ENCODE measurements at places on chromosomes 1 and 21.

DNA sequence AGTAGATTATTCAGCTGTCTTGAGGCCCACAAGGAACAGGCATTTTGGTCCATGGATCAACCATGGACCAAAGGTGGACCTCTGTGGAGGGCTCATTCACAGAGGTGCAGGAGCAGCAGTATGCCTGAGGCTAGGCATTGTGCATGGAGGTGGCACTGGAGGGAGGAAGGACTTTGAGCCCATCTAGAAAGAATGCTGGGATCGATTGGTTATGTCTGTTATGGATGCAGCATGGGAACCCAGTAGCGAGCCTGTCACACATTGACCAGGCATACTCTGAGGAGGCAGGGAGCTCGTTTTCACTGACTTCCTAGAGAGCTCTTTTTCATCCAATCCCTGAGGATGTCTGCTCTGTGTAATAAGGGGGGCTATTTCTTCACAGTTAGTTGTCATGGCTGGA, 75.5 kb downstream of the KCNN3 start:
- DNase-seq = no peak

DNA sequence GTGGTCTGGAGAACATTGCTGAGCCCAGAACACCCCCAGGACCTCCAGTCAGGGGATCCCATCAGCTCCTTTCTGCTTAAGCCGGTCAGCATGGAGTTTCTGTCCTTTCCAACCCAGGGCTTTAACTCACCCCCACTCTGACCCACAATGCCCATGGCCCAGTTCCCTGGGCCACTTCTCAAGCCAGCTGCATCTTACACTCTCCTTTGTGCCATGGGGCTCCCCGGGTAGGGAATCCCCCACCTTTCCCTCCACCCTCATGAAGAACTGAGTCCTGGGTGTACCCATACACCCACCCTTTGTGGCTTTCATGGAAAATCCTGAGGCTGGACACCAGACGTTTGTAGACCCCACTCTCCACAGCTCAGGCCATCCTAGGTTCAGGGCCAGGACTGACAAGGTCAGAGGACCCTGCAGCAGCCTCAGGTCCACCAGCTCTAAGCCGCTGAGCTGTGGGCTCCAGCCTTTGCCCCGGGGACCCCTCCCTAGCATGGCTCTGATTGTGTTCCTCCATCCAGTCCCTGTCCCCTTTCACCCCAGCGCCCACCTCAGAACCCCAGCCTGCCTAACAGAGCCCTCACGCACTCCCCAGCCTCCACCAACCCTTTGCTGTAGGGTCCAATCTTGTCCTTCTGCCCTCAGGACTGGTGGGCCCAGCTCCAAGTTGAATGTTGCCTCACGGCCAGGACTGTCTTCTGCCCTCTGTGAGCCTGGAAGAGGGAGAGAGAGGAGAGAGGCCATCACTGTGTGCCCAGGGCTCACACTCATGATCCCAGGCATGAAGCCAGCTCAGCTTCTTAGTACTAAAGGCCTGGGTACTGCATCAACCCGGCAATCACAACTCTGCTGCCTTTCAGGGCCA, 394.8 kb downstream of the MATN1 start:
- DNase-seq = no peak

GRCh38 chr1:24292103-24292502, 27.1 kb upstream of the GRHL3 start:
- DNase-seq = no peak

DNA sequence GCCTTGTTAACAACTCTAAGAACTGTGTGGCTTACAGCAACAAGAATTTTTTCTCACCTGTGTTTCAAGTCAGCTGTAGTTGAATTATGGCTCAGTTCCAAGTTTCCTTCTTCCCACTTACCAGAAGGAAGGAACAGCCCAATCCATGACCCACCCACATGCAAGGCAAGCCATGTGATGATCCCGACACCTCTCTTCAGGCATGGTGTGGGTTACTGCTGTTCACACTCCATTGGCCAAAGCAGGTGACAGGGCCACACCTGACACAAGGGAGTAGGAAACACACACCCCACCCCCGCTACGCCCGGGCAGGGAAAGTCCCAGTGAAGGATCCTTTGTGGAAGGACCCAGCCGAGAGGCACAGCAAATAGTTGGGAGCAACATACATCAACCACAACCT, 36.3 kb downstream of the KCNJ15 start:
- DNase-seq = no peak

- peak; percentile 46 for DNase-seq
Observed at GRCh38 chr1:89104147-89104546, 21.8 kb downstream of the GBP2 start.

GRCh38 chr1:155324717-155325602, 4.3 kb downstream of the RUSC1 start:
- no peak for DNase-seq
